ENCODE measurements at places on chromosomes 16 and 17.

DNA sequence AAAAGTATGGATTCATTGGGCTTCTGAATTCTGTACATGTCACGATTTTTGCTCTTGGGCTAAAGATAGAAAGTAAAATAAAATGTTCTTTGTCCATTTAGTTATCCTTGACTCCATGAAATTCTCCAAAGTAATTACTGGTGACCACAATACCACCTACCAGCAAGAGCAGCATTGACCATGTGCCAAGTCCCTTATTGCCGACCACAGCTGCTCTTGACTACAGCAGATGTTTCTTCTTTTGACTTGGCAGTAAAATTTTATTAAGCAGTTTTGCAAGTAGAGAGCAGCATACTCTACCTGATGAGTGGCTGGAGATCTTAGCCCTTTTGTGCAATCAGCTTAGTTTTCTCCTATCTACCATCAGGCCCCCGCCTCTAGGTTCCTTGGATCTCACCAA is 152.2 kb upstream of the TBX2 start:
- DNase-seq, result no peak

DNA sequence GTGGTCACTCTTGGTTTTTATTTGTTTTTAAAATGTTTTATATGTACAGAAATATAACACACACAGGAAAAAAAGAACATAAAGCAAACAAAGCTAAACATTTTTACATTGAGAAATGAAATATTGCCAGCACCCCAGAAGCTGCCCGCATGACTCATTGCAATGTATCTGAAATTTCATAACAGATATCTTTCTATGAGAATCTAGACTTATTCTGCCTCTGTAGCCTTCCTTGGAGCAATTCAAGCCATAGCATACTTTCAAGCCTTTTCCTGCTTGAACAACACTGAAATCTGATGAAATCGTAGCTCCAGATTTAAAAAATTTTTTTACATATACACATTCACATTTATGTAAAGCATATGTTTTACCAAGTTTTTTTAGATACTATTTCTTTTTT is 86.9 kb downstream of the RBBP6 start:
- DNase-seq, result no peak

DNA sequence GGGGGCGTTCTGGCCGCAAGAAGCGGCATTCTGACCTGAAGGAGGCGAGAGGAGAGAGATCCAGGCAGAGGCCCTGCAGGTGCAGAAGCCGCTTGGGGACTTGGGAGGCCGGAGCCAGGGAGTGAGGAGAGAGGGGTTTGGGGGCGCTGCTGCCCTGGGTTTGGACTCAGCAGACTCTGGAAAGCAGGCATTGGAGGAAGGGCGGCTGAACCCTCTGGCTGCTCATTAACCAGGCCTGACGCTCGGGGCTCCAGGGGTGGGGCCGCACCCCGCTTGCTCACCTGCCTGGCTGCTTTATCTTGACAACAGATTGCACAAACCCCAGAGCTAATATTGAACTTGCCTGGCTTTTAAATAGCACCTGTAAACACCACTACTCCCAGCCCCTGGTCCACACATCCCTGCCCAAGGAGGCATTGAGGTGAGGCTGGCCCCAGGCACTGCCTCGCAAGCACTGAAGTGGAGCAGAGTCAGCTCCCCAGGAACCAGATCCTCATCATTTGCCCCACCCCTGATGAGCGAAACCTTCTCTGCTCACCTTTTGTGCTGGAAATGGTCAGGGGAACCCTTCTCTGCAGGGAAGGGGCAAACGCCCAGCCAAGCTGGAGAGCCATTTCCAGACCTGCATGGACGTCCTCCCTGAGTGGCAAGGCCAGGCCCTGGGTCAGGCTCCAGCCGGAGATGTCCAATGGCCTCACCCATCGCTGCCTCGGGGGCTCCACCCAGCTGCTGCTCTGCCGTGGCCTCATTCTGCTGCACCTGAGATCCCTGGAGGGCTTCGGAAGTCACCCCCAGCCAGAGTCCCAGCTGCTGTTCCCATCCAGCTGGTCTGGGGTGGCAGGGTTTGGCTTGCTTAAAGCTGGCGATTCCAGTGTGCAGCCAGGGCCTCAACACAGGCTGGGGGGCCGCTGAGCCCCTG is 190.2 kb upstream of the GSE1 start:
- DNase-seq, result peak; percentile 59

GRCh38 chr17:66461343-66461995 is 159.1 kb downstream of the PRKCA start:
- no peak for DNase-seq

DNA sequence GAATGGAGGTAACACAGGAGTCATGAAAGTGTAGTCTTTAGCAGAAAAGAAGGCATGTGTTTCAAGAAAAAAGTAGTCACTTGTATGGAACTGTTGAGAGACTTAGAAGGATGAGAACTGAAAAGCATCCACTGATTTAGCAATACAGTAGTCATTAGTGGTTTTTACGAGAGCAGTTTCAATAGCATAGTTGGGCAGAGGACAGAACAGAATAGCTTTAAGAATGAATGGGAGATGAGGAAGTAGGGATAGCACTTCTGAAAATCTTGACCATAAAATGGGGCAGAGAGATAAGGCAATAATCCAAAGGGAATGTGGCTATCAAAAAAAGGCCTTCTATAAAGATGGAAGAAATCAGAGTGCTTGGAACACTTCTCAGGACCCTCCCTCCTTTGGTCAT is 64.8 kb upstream of the C17orf78 start:
- DNase-seq, result no peak

GRCh38 chr17:43817826-43818225 is 15.1 kb downstream of the MPP3 start:
- DNase-seq, result no peak

DNA sequence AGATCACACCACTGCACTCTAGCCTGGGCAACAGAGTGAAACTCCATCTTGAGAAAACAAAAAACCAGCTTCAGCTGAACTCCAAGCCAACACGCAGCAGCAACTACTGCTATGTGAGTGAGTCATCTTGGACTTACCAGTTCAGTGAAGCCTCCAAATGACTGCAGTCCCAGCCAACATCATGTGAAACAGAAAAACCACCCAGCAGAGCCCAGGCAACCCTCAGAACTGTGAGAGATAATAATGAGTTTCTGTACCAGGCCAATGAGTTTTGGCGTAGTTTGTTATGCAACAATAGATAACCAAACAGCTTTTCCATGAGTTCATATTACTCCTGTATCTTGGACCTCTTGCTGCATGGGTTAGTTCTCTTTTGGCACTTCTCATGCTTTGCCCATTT is 23.3 kb downstream of the PHF12 start:
- DNase-seq, result no peak

DNA sequence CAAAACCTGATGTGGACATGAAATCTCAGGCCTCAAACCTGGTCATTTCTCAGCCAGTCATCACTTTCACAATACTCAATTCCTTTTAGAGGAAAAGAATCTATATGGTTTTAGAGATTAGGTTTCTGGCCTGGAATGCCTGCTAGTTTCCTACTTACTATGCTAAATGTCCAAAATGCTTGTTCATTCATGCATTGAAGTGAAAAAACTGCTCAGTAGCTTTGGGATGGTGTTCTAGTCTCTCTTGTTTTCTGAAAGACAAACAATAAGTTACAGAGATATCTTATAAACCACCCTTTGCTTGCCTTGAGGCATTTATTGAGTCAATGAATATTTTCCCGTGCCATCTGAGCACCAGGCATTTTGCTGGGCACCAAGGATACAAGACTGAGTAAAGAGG is 1146.5 kb upstream of the GOT2 start:
- no peak for DNase-seq

GRCh38 chr17:83122834-83123233 is 43.4 kb downstream of the METRNL start:
- DNase-seq, result no peak

- no peak for DNase-seq
Observed at GRCh38 chr16:23505180-23505665, 5.1 kb downstream of the GGA2 start.

DNA sequence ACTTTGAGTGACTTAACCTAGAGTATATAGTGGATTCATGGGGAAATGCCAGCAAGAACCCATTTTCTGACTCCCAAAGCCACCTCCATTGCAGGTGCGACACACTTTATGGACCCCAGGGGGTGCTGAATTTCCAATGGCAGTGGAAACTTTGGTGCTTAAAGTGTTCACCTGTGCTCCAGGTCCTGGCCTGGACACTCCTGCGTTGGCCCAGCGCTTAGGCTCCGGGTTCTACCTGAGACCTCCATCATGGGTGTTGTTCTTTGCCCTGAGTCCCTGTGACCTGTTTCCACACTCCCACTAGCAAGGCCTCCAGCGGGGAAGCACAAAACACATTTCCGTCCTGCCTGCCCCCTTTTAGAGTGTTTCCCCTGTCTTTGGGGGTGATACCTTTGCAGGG is 3.0 kb downstream of the CCNF start:
- DNase-seq, result no peak

- DNase-seq, result no peak
Observed at GRCh38 chr17:18158022-18158600, 25.5 kb upstream of the ALKBH5 start.

DNA sequence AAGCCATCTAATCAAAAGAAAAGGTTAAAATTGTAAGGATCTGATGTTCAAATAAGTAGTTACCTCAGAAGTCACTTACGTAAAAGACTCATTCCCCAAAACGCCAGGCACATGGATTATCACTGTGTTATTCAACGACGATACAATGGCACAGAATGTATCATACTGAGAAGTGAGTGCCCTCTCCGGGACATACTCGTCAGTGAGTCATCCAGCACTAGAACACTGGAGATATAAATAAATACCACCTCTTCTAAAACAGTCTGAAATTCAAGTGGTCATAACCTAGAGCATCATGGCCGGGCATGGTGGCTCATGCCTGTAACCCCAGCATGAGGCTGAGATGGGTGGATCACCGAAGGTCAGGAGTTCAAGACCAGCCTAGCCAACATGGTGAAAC is 24.9 kb downstream of the USP31 start:
- no peak for DNase-seq

- no peak for DNase-seq
Observed at GRCh38 chr17:67830440-67830839, 5.1 kb downstream of the BPTF start.

DNA sequence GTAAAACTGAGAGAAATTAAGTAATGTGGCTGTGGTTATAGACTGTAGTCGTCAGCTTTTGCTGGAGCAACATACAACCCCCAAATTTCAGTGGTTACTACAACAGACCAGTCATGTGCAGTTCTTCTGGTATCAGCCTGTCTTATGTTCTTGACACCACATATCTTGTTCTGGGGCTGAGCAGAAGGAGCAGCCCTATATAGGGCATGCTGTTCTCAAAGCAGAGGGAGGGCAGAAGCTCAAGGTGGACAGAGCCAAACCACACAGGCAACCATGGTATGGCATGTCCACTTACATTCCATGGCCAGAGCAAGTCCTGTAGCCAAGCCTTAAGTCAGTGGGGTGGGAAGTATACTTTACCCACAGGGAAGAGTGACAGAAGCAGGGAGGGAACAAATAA is 7.7 kb downstream of the PRKAR1A start:
- no peak for DNase-seq

DNA sequence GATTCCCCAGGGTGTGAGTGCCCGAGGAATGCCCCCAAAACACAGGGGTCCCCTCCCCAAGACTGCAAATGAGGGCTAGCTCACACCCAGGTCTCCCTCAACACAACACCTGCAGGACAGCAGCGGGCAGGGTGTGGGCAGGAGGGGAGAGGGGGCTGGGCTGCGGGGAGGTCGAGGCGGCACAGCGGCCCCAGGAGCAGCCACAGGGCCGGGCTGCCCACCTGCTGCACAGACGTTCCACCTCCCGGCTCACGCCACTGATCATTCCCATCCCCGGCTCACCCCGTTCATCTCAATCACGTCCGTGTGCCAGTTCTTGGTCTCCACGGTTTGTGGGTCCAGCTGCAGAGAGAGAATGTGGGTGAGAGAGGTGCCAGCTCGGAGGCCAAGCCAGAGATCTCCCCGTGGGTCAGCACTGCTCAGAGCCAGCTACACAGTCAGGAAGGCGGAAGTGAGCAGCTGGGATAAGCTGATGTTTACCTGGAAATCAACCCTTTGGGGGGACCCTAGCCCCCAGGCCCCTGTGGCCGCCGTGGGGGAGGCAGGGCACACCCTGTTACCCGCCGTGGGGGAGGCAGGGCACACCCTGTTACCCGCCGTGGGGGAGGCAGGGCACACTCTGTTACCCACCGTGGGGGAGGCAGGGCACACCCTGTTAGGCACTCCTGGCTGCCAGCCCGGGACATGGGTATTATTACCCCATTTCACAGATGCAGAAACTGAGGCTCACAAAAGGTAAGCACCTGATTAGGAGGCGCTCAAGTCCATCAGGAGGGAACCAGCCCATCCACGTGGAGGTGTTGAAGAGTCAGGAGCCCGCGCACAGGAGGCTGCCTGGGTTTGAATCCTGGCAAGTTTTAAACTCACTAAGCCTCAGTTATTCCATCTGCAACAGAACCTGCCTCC is 16.1 kb downstream of the TIMM22 start:
- DNase-seq, result no peak

DNA sequence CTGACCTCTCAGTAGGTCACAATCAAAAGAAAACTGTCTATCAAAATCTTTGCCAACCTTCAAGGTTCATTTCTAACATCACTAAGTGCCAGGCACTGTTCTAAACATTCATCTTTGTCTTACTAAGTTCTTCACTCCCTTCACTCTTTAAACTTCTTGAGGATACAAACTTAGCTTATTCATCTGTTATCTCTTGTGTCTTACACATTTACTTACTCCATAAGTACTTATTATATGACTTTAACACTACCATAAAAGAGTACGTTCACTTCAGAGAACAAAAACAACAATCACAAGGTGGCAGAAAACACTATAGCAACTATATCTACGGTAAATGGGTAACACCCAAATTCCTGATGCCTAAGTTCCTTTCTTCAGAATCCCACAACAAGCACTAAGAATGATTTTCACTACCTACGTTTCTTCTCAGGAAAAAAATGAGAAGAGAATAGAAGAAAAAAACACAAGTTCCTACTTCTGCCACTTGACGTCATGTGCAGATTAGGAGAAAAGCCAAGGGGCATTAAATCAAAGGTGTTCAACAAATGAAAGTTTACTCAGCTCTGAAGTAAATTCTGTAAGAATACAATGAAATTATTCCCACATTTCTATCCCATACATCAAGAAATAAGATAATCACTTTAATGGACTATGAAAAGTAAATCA is 29.2 kb downstream of the KANSL1 start:
- DNase-seq, result no peak

GRCh38 chr17:63910096-63910495 is 962 bp downstream of the CSHL1 start:
- no peak for DNase-seq

GRCh38 chr17:61490540-61490975 is 38.3 kb downstream of the TBX4 start:
- DNase-seq, result no peak
